Caki2 (cell line): ENCODE measurements at places on chromosomes 13 and 19. TPM values are rescaled to one million over a fixed set of nuclear protein-coding genes. Genes with fewer than 3 reads are reported as not detected.
A peak's percentile ranks its signal among the peaks of the same experiment; 100 is the strongest.

DNA sequence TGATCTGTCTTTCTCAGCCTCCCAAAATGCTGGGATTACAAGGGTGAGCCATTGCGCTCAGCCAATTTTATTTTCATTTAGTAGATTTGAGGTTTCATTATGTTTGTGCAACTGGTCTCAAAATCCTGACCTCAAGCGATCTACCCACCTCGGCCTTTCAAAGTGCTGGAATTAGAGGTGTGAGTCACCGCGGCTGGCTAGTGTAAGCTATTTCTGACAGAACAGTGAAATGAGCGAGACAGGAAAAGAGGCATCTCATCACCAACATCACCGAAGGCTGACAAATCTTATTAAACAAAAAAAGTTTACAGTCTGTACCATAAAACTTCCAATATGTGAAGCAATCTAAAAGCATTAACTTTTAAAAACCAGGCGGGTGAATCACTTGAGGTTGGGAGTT, 12.2 kb upstream of the ZNF888 start:
- DNase-seq = peak; percentile 43

Gene JAK3
- 2.5 and 5.0 TPM in 2 replicates for total RNA-seq

GRCh38 chr19:30879225-30879624, 470.0 kb downstream of the TSHZ3 start:
- DNase-seq = no peak

DNA sequence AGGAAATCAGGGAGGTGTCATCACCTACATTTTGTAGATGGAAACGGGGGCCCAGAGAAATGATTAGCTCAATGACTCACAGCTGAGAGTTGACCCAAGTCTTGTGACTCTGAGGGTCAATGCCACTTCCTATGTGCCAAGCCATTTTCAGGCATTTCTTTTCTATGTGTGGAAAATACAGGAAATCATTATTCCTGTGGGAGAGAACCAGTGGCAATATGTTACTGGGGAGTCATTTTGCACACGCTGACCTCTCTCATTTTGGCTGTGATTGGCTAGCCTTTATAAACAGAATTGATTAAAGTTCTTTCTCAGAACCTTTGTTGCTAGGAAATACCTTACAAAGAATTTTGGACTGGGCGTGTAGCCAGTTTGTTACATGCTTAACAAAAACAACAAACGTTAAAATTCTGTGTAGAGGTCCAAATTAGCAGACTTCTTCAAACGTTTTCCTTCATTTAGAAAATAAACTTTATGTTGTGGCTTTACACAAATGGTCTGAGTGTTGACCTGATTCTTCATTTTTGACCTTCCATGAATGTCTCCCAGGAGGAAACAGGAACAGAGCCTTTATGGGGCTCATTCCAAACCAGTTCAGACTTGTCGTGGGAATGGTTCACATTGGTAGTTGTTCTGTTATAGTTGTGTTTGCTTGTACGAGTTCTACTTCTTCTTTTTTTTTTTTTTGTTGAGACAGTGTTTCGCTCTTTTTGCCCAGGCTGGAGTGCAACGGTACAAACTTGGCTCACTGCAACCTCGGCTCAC, 11.4 kb downstream of the PCCA start:
- DNase-seq = peak; percentile 87

GRCh38 chr13:80428349-80429096, 87.6 kb upstream of the SPRY2 start:
- DNase-seq = no peak

DNA sequence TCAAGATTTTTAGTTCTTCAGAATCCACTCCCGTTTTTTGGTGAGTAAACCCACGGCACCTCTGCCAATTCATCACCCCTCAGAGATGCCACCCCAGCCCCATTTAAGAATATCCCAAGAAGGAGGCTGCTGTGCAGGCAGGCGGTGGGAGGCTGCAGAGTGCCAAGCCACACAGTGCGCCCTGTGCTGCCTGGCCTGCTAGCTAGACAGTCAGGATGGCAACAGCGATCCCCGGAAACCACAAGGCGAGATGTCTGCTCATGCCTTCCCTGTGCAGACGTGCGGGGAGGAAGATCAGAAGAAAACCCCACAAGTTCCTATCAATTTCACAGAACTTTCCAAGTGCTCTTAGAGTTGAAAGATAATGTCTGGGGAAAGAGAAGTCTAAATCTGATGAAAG, 64.8 kb upstream of the GPR183 start:
- DNase-seq = no peak

DNA sequence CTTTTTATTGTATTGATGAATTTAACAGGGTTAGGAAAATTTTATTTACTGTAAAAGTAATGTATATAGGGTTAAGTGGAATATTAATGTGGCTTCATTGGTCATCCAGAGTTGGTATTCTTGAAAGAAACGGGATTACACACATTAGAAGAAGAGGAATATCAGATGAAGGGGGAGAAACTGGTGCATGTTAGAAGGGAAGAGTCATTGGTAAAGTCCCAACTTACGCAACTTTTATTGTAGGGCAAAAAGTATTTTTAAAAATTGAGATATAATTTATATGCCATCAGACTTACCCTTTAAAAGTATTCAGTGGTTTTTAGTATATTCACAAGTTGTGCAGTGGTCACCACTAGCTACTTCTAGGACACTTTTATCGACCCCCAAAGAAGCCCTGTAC, 47.3 kb downstream of the DNAJC3 start:
- DNase-seq = no peak

GRCh38 chr19:35436477-35437405, 11.3 kb upstream of the FFAR2 start:
- DNase-seq = peak; percentile 33

DNA sequence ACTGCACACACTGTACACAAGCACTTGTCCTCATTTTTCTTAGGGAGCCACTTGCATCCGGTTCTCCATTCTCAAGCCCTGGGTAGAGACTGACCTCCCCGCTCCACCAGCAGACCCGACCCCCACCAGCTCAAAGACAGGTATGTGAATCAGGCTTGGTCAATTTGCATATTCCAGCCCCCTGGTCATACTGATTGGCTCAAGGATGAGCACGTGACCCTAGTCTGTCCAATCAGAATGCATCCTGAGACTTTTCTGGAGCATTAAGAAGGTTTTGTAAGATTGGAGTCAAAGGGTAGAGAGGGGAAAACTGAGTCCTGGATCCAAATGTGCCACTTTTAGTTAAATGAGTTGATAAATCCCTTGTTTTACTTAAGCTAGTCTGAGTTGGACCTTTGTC, 34.1 kb downstream of the NOTCH3 start:
- DNase-seq = no peak

Gene UBE2L5
- not detected in 2 replicates for total RNA-seq

Gene VSTM2B
- not detected in 2 replicates for total RNA-seq

DNA sequence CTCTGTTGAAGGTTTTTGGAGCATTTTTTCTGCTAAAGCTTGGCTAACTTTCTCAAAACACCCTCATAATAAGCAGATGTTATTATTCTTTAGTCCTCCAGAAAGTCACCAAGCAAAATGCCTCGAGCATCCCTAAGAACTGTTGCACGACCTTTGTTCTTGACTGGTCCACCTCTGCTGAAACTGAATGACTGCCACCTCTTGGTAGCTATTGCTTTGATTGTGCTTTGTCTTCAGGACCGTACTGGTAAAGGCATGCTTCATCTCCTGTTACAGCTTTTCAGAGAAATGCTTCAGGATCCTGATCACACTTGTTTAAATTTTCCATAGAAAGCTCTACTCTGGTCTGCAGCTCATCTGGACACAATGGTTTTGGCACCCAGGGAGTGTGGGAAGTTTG, 254.8 kb downstream of the DCT start:
- DNase-seq = no peak

GRCh38 chr13:100235311-100235901, 146.5 kb downstream of the PCCA start:
- DNase-seq = peak; percentile 53

Gene SOX1
- total RNA-seq = 1.7 and 3.4 TPM in 2 replicates
